ENCODE measurements at places on chromosomes 7 and 10.

- DNase-seq = no peak
Measured at GRCh38 chr7:143931739-143932138, 3.3 kb upstream of the OR2F2 start.

- no peak for DNase-seq
Measured at GRCh38 chr10:95469676-95470075, 91.5 kb downstream of the SORBS1 start.

DNA sequence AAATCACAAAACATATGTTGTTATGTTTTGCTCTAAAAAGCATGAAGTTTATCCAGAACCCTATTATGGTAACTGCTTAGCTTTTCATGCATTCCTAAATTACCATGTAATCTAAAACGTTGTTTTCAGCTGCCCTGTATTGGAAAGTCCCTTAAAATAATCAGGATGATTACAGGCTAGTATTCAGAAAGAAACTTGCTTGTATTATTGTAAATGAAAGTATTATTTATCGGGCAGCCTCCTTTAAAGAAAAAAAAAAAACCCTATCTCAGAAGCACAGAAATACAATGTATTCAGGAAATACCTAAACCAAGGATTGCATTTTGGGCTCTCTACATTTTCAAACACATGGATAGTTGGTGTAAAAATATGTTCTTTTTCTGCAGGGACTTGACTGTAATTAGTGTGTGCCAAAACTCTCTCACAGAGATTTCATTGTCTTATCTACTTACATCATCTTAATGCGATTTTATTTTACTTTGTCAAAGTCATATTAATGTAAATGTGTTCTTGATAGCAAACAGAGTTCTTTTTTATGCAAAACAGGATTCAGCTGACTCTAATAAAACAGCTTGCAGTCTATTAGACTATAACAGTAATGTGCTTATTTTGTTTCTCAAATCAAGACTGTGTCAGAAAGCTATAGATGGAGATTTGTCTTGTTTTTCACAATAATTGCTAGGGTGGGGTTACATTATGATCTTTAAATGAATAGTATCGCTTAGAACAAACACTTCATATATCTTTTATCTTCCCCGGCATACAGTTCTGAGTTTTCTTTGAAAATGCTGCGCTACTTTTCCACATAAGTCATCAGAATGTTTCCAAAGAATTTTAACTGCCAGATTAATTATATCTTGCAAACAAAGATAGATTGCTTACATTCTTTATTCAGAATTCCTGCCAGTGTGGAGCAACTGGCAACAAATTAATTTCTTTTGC lies 65.3 kb upstream of the ARID5B start:
- no peak for DNase-seq

GRCh38 chr7:125088555-125088954 lies 158.9 kb upstream of the POT1 start:
- DNase-seq = no peak

DNA sequence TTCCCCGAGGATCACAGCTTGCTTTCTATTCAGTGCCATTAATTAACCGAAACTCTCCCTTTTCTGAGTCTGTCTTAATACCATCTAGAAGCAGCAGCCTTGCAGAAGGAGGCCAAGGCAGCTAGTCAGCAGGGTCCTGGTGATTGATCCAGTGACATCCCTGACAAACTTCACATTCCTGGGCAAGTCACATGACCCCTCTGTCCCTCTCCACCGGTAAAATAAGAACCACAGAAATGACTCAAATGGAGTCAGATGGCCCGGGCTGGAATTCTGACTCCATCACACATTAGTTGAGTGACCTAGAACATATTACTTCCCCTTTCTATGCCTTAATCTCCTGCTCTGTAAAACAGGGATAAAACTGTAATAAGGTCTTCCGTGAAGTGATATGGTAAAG lies 17.2 kb upstream of the ACSL5 start:
- no peak for DNase-seq

- no peak for DNase-seq
Measured at GRCh38 chr10:33703501-33704213, 369.2 kb upstream of the NRP1 start.

DNA sequence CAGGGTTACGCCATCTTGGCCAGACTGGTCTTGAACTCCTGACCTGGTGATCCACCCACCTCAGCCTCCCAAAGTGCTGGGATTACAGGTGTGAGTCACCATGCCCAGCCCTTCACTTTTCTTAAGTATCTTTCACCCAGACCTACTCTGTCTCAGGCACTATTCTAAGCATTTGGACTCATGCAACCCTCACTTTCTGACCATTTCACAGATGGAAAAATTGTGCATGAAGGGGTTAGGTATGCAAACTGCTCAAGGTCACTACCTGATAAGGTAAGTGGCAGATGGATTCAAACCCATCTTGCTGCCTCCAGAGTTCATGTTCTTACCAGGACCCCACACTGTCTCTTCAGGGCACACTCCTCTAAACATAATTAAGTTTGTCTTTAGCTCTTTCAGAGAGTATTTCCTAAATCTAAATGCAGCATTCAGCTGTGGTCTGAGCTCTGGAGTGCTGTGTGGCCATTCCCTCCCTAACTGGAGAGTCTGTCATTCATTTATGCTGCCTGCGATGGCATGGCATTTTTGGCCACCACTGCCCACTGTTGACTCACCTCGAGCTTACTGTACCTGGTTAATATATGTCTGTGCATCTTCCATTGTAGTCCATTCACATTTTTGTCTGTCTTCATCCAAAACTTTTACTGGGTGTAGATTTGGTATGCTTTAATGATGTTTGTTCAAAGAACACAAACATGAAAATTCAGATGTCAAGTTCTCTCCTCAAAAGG lies 88.4 kb downstream of the CCDC71L start:
- DNase-seq = no peak

DNA sequence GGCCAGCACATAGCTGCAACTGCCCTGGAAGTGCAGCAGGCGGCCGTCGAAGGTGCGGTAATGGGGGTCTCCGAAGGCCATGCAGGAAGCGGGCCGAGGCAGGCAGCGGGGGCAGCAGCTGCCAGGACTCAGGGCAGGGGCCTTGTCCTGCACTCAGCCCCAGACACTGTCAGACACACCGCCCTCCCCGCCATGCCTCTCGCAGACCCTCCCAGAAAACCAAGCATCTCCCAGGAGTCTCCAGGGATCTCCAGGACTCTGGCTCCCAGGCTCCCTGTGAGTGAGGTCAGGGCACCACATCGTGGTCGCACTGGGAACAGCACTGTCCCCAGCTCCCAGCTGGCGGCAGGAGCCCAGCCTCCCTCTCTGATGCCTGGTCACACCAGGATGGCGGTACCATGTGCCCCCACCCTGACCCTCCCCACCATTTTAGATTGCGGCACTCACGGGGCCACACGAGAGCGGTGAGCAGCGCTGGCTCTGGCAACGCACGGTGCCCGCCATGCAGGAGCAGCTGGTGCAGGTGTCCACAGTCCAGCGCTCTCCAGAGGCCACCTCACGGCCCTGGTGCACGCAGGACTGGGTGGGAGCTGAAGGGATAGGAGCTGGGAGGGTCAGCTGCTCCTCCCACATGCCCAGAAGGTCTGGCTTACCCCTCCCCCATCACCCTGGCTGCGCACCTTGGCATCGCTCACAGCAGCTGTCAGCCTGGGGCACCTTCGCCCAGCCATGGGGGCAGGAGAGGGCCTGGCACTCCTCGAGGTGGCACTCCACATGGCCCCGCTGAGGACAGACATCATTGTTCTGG lies 17.5 kb downstream of the ATP6V1F start:
- no peak for DNase-seq

DNA sequence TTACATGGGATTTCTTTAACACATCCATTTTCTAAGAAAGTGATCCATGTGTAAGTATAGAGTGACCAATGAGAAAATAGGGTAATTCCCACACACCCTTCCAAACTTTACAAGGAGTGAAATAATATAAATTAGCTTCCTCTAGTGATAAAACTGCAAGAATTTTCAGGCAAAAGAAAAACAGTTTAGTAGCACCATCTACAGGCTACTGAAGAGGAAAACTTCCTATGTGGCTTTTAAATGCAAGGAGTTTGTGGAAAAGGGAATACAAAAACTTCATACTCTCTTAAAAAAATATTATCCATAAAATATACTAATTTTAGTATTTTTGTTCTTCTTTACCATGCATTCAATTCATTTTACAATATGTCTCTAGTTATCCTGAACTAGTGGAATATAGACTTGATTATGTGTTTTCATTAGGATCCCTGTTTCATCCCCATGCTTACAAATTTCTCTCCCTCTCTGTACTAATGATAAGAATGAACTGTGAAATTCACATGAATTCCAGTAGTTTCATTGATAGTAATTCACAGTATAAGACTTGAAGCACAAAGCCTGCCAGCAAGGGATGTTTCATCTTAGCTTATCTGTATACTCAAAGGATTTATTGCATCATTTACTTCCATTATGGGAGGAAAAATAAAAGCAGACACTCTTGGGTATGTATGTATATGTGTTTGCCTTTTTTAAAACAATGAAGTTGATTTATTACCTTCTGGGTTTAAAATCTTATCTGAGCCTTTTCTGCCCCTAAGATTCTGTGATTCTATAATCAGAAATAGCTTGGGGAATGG lies 442.9 kb downstream of the AUTS2 start:
- DNase-seq = no peak

- DNase-seq = no peak
Measured at GRCh38 chr10:23693501-23693901, 254.6 kb downstream of the OTUD1 start.

- DNase-seq = no peak
Measured at GRCh38 chr10:84135836-84136235, 3.5 kb upstream of the GHITM start.

DNA sequence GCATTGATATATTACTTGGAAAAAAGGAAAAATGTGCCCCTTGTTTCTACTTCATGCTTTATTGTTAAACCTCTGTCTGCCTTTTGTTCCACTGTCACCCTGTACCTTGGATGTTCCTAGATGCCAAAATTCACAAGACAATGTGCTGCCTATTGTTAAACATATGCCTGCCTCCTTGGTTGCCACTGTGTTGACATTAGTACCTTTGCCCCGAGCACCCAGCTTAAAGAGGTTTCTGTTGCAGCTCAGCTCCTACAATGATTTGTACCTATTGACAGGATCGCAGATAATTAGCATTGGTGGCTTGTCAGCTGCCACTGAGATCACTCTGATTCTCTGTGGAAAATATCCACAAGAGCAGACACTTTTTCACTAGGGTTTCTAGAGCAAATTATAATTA lies 188.0 kb downstream of the KCND2 start:
- DNase-seq = no peak

- no peak for DNase-seq
Measured at GRCh38 chr10:52256832-52257691, 57.0 kb upstream of the DKK1 start.

DNA sequence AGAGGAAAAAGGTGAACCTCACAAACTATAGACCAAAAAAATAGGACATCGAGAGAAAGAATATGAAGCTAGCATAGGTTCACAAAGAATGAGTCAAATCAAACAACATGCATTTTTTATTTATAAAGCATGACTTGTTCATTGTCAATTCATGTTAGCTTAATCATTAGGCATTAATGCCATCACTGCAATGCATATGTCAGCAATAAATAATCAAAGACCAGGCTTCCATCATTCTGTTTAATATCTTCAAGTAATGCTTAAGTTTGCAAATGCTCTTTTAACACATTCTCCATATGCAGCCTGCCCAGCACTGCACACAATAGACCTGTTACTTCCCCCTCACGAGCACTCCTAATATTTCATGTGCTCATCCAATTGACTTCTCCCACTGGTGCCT lies 8.9 kb upstream of the MAGI2 start:
- no peak for DNase-seq
